ENCODE measurements at places on chromosomes 3 and 15. TPM values are rescaled to one million over a fixed set of nuclear protein-coding genes. Genes with fewer than 3 reads are reported as not detected.

- no peak overlapping the region for H3K27ac ChIP-seq
- no peak for DNase-seq
- no peaks in the 10 kb centered on the region for H3K27me3 ChIP-seq
- no peaks in the 10 kb centered on the region for H3K4me1 ChIP-seq
- no peak overlapping the region for H3K4me3 ChIP-seq
These were observed 157.4 kb downstream of the SHOX2 start for GRCh38 chr3:157948605-157949383.

DNA sequence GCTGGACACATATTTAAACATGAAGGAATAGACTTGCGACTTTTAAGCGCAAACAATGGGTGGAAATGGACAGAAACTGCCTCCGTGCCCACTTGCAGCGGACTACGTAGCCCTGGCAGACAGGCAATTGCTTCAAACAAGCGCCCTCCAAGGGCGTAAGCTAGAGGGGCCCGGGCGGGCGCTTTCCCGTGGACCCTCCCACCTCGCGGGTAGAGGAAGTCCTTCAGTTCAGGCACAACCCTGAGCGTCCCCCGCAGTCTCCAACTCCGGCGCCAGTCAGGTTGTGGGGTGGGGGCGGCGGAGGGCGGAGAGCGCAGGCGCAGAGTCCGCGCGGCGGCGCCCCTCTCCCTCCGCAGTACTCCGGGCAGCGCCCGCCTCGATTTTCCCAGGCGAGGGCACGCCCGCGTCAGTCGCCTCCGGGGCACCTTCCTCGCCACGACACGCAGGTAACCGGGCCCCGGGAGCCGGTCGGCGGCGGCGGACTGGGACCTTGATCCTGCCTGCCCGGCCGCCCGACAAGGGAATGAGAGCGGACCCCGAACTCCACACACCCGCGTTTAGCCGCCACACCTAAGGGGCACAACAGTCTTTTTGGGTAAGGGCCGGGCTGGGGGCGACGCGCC, at the start of gene SLC35G2:
TSS of gene SLC35G2 (plus strand) at position 358 of the 623 bp plus-strand sequence. CDS start 35,335 bp downstream, outside the sequence.
- DNase-seq = peak; percentile 62
- peak within 1 kb of the TSS; percentile 55 for H3K27ac ChIP-seq
- H3K27me3 ChIP-seq = peaks cover 29% of the 10 kb centered on the region
- peaks cover 19% of the 10 kb centered on the region for H3K4me1 ChIP-seq

GREM1 gene
- not detected for total RNA-seq

DNA sequence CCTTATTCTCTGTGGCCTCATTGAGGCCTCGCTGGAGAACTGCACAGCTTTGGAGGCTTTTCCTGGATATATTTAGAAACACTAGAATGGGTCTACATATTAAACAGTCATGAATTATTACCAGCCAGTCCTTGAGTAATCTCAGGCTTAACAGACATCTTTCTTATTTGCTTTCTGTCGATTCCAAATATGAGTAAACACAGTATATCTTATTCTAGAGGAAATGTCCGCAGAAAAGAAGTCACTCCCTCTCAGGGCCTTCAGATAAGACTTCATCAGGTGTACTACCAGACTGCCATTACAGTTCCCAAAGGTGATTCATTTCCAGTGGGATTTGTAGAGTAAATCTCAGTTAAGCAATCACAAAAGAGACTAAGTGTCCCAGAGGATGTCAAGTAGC, 310.7 kb downstream of the RBMS3 start:
- no peak overlapping the region for H3K27ac ChIP-seq
- H3K4me1 ChIP-seq = no peaks in the 10 kb centered on the region
- DNase-seq = no peak
- peaks cover 6% of the 10 kb centered on the region for H3K27me3 ChIP-seq
- H3K4me3 ChIP-seq = no peak overlapping the region

DNA sequence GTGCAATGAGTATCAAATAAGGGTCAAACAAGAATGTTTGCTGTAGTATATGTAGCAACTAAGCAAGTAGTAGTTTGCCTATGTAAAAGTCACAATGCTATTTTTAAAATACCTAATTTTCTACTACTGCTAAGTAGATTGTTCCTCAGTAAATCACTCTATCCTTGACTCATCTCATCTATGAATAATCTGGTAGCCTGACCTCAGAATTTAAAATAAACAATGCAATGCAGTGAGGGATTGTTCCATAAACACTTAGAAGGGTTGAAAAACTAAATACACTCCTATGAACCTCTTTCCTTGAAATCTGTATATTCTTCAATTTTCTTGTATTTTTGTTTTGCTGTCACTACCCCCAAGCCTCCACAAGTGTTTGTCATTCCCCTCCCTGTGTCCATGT, 253.3 kb downstream of the TBC1D5 start:
- H3K27me3 ChIP-seq = no peaks in the 10 kb centered on the region
- H3K27ac ChIP-seq = no peak overlapping the region
- H3K4me3 ChIP-seq = no peak overlapping the region

XIRP1 gene
- 1.4 TPM for total RNA-seq

- H3K27ac ChIP-seq = peak overlapping the region; percentile 1
- H3K27me3 ChIP-seq = no peaks in the 10 kb centered on the region
- DNase-seq = no peak
- H3K4me1 ChIP-seq = peaks cover 32% of the 10 kb centered on the region
These were observed 2.1 kb upstream of the ALAS1 start for GRCh38 chr3:52195823-52196331.

ANKUB1 gene
- total RNA-seq = not detected

ZCWPW2 gene
- 0.39 TPM for total RNA-seq

CIDEC gene
- total RNA-seq = not detected

- H3K27me3 ChIP-seq = no peaks in the 10 kb centered on the region
- no peaks in the 10 kb centered on the region for H3K4me1 ChIP-seq
- DNase-seq = no peak
- H3K4me3 ChIP-seq = no peak overlapping the region
- H3K36me3 ChIP-seq = no peaks in the 10 kb centered on the region
- H3K27ac ChIP-seq = no peak overlapping the region
These were observed 34.0 kb upstream of the ARPIN start for GRCh38 chr15:89946681-89947299.

SNTN gene
- not detected for total RNA-seq

DNA sequence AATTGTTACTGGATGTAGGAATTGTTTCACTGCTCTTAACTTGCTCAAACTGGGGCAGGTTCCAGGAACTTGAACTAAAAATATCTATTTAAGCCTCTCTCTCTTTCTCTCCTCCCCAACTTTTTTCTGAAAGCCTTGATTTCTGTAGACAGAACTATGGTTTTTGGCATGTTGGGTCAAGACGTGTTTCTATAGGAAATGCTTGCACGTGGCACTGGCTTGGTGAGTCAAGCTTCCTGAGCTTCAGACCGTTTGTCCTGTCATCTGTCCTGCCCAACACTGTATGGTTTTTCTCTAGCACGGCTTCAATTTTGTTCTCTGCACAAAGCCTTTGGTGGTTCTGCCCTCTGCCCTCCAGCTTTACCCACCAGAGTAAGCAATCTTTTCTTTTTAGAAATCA, 13.5 kb downstream of the EAF1 start:
- no peak for DNase-seq
- H3K27me3 ChIP-seq = no peaks in the 10 kb centered on the region
- H3K4me1 ChIP-seq = no peaks in the 10 kb centered on the region
- H3K27ac ChIP-seq = no peak overlapping the region
- peaks cover 45% of the 10 kb centered on the region for H3K36me3 ChIP-seq

DNA sequence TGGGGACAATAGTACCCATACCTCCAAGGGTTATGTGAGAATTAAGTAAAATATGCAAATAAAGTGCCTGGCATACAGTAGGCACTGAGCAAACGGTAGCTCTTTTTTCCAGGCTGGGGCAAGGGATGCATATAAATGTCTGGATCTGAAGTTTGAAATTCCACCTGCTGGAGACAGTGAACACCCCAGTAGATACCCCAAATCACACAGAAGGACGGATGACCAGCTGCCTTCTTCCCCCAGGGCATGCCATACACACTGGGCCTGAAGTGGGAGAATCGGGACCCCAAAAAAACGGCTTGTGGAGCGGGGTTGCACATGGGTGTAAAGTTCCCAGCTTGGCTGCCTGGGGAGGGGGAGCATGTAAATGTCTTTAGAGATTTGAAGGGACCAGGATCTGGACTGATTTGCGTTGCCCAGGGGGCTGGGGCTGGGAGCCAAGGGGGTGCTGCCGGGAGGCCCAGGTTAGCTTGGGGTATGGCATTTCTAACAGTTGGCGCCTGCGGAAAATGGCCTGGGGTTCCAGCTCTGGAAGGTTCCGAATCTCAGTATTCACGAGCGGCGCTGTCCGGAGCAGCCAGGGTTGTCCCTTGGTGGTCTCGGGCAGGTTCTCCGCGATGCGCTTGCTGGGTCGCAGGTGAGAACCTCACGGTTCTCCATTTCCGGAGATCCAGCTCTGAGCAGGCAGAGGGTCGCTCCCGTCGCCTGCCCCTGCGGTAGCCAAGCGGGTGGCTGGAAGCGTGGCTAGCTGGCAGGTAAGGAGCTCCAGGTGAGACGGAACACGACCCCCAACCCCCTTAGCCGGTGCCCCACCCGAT, 42.6 kb upstream of the POLG start:
- H3K27ac ChIP-seq = no peak overlapping the region
- no peak overlapping the region for H3K4me3 ChIP-seq
- peaks cover 7% of the 10 kb centered on the region for H3K4me1 ChIP-seq
- no peaks in the 10 kb centered on the region for H3K36me3 ChIP-seq
- DNase-seq = no peak
- peaks cover 76% of the 10 kb centered on the region for H3K27me3 ChIP-seq

GRCh38 chr3:119497820-119498185, 544 bp upstream of the TIMMDC1 start:
- peak; percentile 29 for DNase-seq
- no peaks in the 10 kb centered on the region for H3K27me3 ChIP-seq
- H3K4me1 ChIP-seq = peaks cover 42% of the 10 kb centered on the region
- H3K4me3 ChIP-seq = peak overlapping the region; percentile 96

GLT8D1 gene
- total RNA-seq = 35.2 TPM

DNA sequence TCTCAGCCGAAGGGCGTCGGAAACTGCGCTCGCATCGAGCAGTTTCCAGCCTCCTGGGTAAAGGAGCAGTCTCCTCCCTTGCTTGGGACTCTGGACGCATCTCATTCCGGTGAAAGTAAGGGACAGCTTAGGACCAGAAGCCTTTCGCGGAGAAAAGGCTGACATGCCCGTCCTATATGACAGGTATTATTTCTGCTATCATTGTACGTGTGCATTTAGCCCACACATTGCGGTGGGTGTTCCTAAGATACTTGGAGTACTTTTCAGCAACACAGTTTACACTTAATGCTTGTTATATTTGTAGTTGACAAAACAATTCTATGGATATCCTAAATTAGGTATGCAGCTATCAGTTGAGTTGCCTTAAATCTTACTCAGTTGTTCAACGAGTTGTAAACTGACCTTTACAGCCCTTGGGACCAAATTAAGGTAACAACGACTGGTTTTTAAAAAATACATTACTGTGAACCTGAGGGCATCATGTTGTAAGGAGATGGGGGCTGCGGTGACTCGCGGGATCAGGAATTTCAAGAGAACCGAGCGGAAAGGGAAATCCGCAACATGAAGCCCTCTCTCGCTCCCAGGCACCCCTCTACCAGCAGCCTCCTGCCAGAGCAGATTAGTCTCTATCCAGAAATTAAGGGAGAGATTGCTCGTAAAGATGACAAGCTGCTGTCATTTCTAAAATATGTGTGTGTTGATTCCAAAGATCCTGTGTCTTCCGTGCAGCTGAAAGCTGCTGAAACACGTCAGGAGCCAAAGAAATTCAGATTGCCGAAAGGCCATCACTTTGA, 632 bp upstream of the COPS2 start:
- peaks cover 34% of the 10 kb centered on the region for H3K4me1 ChIP-seq
- peak overlapping the region; percentile 96 for H3K4me3 ChIP-seq
- peaks cover 2% of the 10 kb centered on the region for H3K36me3 ChIP-seq
- H3K27me3 ChIP-seq = no peaks in the 10 kb centered on the region

- peaks cover 40% of the 10 kb centered on the region for H3K27me3 ChIP-seq
- H3K36me3 ChIP-seq = peaks cover 13% of the 10 kb centered on the region
- H3K4me3 ChIP-seq = no peak overlapping the region
- H3K27ac ChIP-seq = no peak overlapping the region
These were observed 1.4 kb upstream of the RSRC1 start for GRCh38 chr3:158108445-158108985.

DNA sequence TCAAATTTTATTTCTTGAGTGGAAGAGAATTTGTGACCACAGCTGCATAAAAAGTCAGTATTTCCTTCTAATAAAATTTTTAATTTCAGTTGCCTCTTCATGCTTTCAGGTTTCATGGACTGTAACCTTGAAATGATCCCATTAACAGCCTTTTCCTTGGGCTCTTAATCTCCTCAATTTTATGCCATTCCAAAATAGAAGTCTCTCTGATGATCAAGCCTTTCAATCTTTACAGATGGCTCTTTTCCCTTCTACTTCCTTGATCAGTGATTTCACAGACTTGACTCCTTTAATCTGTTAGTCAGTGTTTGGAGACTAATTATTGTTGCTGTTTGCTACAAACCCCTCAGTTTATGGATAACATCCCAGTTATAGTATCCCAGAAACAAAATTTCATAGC, 11.9 kb downstream of the TSC22D2 start:
- peaks cover 14% of the 10 kb centered on the region for H3K36me3 ChIP-seq
- no peak for DNase-seq
- H3K4me1 ChIP-seq = peaks cover 47% of the 10 kb centered on the region
- H3K4me3 ChIP-seq = no peak overlapping the region
- H3K27me3 ChIP-seq = no peaks in the 10 kb centered on the region

GRCh38 chr3:100333970-100334487, 528 bp upstream of the NIT2 start:
- peak overlapping the region; percentile 62 for H3K27ac ChIP-seq
- H3K4me1 ChIP-seq = peaks cover 23% of the 10 kb centered on the region
- no peaks in the 10 kb centered on the region for H3K27me3 ChIP-seq

DNA sequence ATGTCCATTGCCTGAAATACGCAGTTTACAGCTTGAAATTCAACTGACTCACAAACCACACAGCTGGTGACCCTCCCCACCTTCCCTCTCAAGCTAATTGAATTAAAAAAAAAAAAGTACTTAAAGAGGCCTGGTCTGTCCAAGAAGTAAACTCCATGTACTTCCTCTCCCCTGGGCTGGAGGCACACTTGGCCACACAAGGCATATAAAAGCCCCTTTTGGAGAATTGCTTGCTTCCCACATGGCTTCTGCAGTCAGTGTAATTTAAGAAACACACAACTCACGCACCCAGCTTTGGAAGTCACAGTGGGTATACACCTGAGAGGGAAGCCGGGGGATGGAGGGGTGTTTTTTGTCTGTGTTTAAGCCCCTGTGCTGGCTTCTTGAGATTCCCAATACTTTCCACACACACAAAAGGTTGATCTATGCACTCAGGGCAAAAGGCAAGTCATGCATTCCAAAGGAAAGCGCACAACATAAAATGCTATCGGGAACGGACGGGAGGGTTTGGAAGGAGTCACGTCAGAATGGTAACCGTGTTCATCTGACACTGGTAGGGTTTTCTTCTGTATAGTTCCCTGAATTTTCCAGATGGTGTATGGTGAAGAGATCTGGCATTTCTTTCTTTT, 106.6 kb upstream of the ALDH1A3 start:
- no peaks in the 10 kb centered on the region for H3K4me1 ChIP-seq
- no peak overlapping the region for H3K4me3 ChIP-seq
- H3K27me3 ChIP-seq = peaks cover 7% of the 10 kb centered on the region
- DNase-seq = no peak

Measured in activated CD4-positive, alpha-beta T cell treated with anti-CD3 and anti-CD28 coated beads for 36 hours (primary cell).